ENCODE measurements at places on chromosomes 2 and 18. TPM values are rescaled to one million over a fixed set of nuclear protein-coding genes. Genes with fewer than 3 reads are reported as not detected.

Gene RAB10
- total RNA-seq = 115 TPM

Gene IKZF2
- 7.6 TPM for total RNA-seq

Gene METAP1D
- total RNA-seq = 8.9 TPM

Gene NYAP2
- not detected for total RNA-seq

Gene DUSP2
- 0.12 TPM for total RNA-seq

Gene STAT4
- total RNA-seq = 4.1 TPM

Gene SERPINB12
- not detected for total RNA-seq

Gene CYP26B1
- 2.9 TPM for total RNA-seq

Data from smooth muscle cell of the coronary artery (primary cell).